ELR (cell line): ENCODE measurements at places on chromosomes 2 and 18.

- peak; percentile 91 for DNase-seq
These were observed at the start of gene SCG2 for GRCh38 chr2:223601932-223602666. TSS of gene SCG2 (minus strand) at chr2:223602361. CDS start at chr2:223599282, 3,079 bp downstream.

GRCh38 chr18:48904847-48905394 lies 45.8 kb downstream of the SMAD7 start:
- DNase-seq, result no peak

DNA sequence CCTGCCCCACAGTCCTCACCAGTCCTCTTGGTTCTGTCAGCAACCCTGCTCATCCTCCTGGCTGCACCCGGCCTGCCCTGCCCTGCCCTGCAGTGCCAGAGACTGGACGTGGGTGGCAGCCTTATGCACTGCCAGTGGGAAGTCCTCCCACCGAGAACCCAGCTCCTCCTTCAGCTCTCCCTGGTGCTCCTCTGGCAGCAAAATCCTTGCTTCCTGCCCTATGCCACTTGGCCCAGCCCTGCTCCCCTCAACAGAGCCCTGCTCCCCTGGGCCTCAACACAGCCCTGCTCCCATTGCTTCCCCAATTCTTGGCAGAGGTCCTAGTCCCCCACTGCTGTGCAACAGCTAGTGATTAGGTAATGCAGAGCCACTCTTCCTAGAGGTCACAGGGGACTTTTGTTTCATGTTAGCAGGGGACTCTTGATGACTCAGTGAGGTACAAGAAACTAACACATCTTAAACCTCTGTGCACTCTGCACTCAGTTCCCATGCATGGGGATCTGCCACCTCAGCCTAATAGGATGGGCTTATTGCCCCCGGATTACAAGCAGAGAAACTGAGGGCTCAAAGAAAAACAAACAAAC lies 58.0 kb upstream of the EDAR start:
- no peak for DNase-seq

GRCh38 chr2:160347269-160347863 lies 146.2 kb downstream of the RBMS1 start:
- DNase-seq, result no peak

DNA sequence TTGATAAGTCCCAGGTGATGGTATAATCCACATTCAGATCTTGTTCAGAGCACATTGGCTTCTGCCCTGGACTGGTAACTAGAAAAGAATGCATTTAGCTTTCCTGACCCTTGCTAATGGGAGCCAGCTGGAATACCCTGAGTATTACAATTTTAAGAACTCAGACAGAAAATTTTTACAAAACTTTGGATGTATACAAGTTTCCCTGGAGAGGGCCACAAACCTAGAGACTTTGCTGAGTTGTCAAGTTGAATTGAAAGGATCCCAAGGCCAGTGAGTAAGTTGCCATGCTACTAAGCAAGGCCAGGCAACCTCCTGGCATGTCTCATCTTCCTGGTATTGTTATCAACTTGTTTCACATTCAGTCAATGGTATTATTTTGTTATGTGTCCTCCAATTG lies 20.0 kb upstream of the NABP1 start:
- DNase-seq, result peak; percentile 65

DNA sequence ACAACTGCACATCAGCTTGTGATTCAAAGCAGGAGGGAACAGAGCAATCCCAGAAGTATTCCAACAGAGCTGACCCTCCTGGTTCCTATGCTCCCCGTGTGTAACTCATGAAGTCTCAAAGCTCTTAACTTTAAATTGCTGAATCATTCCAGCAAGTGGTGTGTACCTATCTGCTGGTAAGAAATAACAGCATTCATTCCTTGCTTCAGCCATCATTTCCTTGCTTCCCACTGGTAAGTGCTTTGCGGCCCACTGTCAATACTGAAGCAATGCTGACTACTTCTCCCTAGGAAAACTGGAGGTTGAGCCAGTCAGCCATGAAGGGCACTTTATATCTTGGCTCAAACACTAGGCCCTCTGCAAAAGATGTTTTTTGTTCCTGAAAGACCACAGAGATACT lies 222.4 kb downstream of the EXOC6B start:
- DNase-seq, result no peak

DNA sequence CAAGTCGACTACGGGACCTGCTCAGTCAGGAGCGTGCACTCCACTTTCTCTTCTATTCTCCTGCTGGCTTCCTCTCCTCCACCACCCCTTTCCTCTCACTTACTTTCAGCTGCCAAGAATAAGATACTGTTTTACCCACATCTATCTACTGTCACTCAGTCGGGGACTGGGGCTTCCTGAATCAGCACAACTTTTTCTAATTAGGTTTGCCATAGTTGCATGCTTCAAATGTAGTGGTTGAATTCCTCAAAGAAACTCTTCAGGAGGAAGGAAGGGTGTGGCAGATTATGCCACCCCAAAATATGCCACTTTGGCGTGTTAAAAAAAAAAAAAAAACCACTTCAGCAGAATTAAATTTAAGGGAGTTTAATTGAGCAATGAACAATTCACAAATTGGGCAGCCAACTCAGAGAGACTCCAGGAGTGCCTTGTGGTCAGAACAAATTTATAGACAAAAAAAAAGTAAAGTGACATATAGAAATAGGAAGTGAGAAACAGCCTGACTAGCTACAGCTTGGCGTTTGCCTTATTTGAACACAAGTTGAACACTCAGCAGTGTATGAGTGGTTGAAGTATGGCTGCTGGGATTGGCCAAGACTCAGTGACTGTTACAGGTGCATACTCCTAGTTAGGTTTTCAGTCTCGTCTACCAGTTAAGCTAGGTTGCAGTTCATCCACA lies 32.5 kb upstream of the RMDN2 start:
- no peak for DNase-seq

DNA sequence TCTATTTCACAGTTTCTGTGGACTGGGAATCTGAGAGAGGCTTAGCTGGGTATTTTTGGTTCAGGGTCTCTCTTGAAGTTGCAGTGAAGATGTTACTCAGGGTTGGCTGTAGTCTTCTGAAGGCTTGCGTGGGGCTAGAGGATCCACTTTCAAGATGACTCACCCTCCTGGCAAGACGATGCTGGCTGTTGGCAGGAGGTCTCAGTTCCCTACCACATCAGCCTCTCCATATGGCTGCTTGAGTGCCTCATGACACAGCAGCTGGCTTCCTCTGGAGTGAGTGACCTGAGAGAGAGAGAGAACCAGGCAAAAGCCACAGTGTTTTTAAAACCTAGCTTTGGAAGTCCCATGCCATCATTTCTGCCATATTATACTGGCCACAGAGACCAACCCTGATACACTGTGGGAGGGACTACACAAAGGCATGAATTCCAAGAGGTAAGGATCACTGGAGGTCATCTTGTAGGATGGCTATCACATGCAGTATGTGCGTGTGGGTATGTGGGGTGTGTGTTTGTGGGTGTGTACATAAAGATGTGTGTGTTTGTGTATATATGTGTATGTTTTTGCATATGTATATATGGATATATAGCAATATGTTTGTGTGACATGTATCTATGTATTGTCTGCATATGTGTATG lies 25.1 kb downstream of the DNPEP start:
- DNase-seq, result peak; percentile 85

DNA sequence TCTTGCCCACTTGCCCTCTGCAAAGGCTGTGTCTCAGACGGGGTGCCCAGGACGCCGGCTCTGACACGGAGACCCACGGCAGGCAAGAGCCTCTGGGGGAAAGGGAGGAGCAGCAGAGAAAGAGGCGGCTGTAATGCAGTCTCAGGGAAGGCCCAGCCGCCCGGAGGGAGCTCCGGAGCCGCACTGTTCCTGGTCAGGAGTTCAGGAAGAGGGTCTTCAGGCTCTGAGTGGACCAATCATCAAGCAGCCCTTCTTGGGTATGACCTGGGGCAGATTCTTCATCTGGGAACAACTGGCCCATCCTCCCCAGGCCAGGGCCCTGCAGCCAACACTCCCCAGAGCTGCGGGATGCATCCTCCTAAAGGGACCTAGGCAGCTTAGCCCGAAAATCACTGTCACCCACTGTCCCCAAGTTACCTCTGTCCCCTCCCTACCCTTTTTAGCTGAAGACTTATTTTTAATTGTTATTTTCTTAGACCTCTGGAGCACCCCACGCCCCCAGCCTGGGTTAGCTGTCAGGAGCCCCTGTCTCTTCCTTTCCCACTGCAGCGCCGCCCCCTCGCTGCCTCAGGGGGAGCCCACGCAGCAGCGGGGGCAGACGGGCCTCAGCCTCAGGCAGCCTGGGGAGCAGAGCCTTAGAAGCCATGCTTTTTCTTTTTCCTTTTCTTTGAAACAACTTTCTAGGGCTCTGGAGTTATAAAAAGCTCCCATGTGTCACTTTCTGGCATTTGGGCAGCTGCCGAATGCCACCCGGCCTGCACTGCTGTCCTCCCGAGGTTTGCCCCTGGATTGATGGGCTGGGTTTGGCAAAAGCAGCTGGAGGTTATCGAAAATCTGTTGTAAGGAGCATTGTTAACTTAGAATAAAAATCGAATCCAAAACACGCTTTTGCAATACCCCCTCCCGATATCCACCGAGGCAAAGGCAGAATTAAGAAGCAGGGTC lies 644 bp upstream of the NEU2 start:
- DNase-seq, result no peak

- DNase-seq, result no peak
These were observed 3.8 kb downstream of the ARHGEF4 start for GRCh38 chr2:130840506-130840905.

GRCh38 chr2:21229302-21229701 lies 105.5 kb downstream of the TDRD15 start:
- no peak for DNase-seq

GRCh38 chr2:85111819-85112281 lies 21.3 kb upstream of the TCF7L1 start:
- peak; percentile 69 for DNase-seq

DNA sequence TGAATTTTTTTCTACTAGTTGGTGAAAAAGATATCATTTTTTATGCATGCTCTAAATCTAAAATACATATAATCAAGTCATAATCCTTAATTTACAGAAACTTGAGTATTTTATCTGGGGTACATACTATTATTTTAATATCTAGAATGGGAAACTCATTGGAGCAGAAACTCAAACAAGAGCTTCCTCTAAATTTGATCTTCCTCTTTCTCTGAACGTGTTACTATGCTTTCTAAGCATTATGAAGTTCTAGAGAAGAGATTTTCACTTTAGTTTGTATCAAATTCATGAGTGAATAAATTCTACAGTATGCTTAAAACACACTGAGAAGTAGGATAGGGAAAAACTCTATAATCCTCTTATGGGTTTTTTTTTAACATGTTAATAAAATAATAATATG lies 20.6 kb upstream of the SLC38A11 start:
- DNase-seq, result no peak

GRCh38 chr2:236261452-236261851 lies 2.8 kb downstream of the ASB18 start:
- no peak for DNase-seq

DNA sequence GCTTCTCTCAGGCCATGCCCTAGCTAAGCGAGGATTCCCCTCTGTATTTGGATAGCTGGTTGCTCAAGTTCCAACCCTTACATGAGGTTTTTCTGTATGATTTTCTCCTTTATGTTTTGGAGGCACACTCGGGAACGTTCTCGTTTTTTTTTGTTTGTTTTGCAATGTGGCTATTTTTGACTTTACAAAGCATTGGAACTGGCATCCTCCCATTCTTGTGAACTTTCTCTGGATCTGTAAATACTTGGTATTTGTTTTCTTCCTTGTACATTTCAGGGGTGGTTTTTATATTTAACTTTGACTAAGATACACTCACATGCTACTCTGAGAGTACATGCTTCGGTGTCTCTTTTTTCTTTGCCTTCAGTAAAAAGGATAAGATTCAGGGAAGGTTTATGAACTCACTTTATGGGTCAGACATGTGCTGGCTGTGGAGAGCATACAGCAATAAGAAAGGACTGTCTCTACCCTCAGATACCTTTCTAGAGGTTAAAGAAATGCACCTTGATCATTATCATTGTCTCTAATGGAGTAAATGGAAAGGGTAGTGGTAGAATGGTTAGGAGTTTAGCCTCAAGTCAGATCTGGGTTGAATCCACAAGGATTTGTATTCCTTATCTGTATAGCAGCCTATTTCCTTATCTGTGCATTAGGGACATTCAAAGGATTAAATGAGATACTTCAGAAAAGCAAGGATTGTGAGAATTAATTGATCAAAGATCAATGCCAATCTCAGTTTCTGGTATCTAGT lies 61.9 kb downstream of the MEIS1 start:
- no peak for DNase-seq

DNA sequence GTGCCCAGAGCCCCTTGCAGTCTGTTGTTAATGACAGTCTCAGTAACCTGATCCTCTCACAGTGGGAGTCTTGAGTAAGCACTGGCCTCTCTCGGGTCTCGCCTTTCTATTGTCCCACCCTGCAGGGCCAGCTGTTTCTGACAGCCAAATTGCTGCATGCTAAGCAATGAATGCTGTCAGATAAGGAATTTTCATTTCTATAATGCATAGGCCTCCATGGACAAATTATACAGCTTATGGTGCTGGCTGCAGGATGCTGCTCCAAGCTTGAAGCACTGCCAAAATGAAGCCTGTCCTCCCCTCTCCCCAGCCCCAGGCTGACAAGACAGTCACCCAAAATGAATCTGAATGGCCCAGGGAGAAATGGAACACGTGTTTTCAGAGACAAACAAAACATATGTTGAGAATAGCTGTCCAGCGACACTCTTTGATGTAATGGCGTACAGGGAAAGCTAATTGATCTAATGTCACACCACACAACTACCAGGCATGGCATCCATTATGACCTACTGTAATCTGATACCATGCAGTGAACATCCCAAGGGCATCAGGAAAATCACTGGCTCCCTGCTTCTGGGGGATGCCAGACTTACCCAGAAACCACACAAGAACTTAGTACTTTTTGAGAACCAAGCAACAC lies 36.8 kb downstream of the ACVR1 start:
- peak; percentile 61 for DNase-seq

- DNase-seq, result no peak
These were observed 263.1 kb downstream of the RND3 start for GRCh38 chr2:150224321-150224720.

DNA sequence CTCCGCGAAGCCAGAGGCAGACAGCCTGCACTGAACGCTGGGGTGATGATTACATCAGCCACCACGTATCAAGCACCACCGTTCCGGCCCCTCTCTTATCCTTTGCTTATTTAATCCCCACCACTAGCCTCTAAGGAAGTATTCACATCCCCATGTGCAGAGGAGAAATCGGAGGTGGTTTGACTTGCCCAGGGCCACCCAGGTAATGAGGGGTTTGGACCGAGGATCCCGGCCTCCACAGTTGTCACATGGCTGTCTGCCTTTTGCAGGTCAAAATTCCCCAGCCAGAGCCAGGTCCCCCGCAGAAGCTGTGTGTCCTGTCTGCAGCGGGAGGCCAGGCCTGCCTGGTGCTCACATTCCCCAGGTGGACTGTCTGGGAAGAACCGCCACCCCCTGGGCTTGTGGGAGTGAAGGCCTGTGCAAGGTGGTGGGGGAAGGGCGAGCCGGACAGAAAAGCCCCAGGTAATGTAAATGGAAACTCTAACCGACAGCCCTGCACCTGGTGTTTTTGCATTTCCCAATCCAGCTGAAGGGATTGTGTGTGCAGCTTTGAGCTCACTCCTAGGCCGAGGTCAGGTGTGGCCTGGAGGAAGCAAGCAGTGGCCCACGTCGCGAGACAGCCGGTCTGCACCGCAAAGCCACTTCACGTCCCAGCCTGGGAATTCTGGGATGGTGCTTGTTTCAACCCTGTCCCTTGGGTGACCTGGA lies 108.5 kb upstream of the ID2 start:
- no peak for DNase-seq

- no peak for DNase-seq
These were observed 52.8 kb upstream of the SPP2 start for GRCh38 chr2:233997707-233998106.
